CD4-positive, alpha-beta T cell treated with Interleukin-12 subunit alpha and Interleukin-12 subunit beta, for 1 hour (primary cell): ENCODE measurements at places on chromosomes 7 and 10.

- DNase-seq, result no peak
Observed at GRCh38 chr10:6337382-6337781, 134.7 kb downstream of the PFKFB3 start.

GRCh38 chr7:90994121-90994520 lies 270.1 kb upstream of the FZD1 start:
- DNase-seq, result no peak

DNA sequence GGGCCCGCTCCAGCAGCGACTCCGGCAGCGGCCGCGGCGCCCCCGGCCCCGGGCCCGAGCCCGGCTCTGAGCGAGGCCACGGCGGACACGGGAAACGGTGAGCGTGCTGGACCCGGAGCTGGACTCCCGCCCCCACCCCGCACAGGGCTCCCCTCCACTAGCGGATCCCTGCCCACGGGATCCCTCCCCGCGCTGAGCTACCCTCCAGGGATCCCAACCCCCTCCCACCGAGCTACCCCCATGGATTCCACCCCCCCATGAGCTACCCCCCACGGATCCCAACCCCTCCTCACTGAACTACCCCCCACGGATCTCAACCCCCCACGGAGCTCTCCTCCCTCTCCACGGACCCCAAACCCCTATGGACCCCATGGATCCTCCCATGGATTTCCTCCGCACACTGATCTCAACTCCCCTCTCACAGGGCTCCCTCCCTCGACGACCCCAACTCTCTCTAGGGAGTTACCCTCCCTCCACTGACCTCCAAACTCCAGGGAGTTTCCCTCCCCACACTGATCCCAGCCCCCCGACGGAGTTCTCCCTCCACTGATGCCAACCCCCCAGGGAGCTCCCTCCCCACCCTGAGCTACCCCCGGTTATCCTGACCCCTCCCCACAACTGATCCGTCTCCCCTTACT lies 20.6 kb upstream of the HSPB1 start:
- DNase-seq, result no peak

GRCh38 chr10:130175074-130175473 lies 38.9 kb downstream of the GLRX3 start:
- DNase-seq, result no peak

DNA sequence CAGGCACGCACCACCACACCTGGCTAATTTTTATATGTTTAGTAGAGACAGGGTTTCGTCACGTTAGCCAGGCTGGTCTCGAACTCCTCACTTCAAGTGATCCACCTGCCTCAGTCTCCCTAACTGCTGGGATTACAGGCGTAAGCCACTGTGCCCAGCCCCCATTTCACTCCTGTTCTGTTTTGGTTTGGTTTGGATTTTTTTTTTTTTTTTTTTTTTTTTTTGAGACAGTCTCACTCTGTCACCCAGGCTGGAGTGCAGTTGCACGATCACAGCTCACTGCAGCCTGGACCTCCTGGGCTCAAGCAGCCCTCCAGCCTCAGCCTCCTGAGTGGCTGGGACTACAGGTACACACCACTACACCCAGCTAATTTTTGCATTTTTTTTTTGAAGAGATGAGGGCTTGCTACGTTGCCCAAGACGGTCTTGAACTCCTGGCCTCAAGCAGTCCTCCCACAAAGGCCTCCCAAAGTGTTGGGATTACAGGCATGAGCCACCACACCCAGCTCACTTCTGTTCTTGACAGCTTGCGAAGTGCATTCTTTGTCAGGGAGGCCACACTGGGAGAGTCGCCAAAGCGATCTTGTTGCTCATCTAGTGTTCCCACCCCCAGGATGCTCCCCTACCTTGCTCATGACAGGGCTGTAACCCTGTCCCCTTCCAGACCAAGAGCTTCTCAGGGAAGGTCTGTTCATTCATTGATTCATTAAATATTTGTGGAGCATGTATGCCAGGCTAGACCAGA lies 229.1 kb downstream of the CUX1 start:
- no peak for DNase-seq
